Activated CD4-positive, alpha-beta T cell treated with anti-CD3 and anti-CD28 coated beads, Interleukin-2, Interleukin-6, amounts not matched to agents 100 ng/mL and 50 ng/mL, durations not matched to agents 16 hours and 8 hours (primary cell): ENCODE measurements at places on chromosomes 4 and X.

DNA sequence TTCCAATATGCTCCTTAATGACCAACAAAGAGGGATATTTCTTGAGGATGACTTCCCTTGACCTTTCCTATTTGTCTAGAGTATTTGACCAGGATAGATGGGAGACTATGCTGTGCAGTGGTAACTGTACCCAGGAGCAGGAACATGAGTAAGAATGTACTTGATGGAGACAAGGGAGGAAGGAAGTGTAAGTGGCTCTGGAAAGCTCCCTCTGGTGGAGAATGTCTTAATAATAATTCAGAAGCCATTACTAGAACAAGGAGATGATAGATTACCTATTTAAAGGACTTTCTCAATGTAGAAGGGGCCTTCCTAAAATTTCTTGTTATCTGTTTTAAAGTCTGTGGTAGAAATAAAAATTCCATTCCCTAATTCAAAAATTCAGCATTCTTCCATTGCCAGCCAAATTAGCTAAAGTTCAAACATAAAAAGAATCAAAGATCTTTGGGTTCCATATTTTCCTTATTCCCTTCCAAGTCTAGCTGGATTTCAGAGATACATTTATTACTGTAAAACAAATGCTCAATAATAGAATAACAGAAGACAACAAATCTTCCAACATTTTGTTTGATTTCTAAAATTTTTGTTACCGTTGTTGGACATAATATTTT lies 83.8 kb downstream of the GRID2 start:
- DNase-seq: peak; percentile 24

GRCh38 chr4:86243750-86244149 lies 116.1 kb downstream of the MAPK10 start:
- DNase-seq: peak; percentile 11

DNA sequence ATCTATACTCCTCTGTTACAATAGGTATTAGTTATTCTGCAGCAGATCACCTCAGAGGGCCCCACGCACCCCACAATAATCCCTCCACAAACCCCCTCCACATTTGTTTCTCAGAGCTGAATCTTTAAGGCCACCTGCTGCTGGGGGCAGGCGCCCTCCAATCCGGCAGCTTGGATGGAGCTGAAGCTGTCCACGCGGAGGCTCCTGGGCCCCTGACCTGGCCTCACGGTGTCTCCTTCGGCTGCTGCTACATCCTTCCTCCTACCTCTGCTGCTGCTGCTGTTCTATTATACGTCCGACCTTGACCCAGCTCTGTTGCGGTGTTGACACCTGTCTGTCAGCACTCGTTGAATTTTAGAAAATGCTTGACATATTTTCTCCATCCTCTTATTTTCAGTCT lies 430.2 kb upstream of the ZFP42 start:
- DNase-seq: no peak

- no peak for DNase-seq
These were observed 16.6 kb downstream of the LRPAP1 start for GRCh38 chr4:3515646-3516045.

- no peak for DNase-seq
These were observed 12.5 kb downstream of the SPARCL1 start for GRCh38 chr4:87516683-87517082.

GRCh38 chrX:7950865-7951264 lies 23.7 kb upstream of the PNPLA4 start:
- DNase-seq: no peak

- no peak for DNase-seq
These were observed 70.7 kb downstream of the SUPT20HL2 start for GRCh38 chrX:24243188-24243587.

DNA sequence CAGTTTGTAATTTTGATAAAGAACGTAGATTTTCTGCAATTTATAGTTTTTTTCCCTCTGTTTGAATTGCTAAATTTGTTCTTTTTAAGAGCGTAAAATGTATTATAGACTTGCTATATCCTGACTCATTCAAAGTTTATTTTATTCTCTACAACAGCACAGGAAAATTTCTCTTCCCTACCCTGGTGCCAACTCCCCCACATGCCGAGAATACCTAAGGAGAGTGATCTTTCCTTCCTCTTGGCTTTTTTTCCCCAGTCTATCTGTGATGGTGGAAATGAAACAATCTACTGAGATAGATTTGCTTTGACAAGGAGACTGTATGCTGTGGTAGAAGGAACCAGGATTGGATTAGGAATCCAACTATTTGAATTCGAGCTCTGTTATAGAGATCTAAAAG lies 271.6 kb downstream of the TLL1 start:
- DNase-seq: no peak

- DNase-seq: no peak
These were observed 26.7 kb upstream of the TBC1D19 start for GRCh38 chr4:26557164-26557563.

DNA sequence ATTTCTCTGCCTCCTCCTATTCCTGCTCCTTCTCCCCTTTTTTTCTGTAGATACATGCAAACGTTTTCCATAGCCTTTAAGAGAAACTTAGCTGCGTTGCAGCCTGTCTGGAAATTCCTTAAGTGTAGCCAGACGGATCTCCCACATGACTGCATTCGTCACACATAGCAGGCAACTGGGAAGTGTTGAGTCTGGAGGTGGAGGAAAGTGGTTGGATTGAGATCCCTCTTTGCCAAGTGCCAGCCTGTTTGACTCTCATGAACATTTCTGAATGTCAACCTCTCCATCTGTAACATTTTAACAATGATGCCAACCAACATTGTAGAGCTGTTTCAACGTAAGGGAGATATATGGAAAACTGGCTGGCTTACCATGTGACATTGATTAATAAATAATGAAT lies 45.1 kb upstream of the FAM9A start:
- DNase-seq: no peak

DNA sequence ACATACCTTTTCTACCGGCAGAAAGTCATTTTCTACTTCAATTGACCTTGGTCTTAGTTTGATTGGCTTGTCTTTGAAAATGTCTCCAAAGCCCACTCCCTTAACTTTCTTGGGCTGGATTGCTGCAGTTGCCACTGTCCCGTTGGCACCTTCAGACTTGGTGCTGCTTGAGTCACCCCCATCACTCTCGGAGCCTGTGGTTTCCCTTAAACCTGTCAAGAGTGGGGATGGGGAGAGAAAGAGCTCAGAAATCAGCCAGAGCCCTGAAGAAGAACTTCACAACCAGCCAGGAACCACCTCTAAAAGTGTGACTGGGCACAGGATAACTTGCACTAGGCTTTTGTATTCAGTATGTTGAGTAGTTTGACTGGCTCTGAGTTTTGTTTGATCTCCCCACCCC lies 168.5 kb upstream of the MAP3K15 start:
- DNase-seq: peak; percentile 64

GRCh38 chrX:97402333-97402732 lies 518.6 kb downstream of the RPA4 start:
- no peak for DNase-seq

DNA sequence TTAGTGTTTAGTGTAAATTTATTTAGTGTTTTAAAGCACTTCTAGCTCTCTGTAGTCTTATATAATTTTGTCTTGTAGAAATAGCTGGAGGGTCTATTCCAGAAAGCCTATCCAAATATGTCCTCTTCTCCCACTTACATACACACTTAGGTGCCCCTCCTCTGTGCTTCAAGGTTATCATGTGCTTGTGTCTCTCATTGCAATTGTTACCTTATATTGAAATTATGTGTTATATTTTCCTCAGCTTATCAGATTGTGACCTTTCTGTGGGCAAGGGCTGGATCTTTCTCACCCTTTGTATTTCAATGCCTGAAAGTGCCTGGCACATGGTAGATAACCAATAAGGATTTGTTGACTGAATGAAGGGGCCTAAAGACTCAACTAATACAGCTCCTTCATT lies 18.4 kb downstream of the WDR44 start:
- no peak for DNase-seq

DNA sequence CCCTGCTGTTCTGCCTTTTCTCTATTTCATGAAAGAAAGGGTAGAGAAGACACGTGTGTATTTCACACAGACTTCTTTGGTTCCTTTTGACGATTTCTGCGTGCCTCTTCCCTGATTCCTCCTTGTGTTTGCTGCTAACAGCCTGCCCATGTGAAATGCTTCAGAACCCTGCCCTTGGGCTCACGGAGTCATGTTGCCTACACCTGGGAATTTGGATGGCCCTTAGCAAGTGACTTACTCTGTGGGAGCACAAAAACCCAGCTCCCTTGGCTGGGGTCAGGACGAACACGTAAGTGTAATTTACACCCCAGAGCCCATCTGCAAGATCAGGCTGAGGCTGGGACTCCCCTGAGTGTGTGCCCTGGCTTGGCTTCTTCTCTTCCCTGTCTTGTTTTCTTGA lies 220.3 kb upstream of the BCOR start:
- no peak for DNase-seq

DNA sequence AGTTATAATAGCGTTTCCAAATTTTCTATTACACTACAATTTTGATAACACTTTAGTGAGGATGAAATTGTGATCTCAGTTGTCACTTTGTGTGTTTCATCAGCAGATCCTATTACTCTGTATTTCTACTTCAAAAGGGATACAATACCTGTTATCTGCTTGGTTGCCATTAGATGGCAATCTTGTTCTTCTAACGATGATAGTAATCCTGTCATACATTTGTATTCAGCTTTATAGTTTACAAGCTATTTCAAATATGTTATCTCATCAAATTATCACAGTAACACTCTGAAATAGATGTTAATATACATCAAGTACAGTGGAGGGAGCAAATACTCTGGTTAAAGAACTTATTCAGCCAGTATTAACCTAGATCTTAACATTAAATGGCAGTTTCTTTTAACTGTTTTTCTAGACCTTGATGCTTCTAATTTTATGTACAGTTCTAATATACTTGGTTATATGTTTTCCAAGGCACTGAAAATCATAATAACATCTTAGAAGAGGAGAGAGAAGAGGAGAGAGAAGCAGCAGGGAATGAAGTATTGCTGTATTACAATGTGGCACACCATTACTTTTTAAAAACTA lies 292.0 kb downstream of the CCSER1 start:
- DNase-seq: peak; percentile 37

GRCh38 chr4:153520801-153521329 lies 54.7 kb downstream of the TMEM131L start:
- DNase-seq: no peak

- no peak for DNase-seq
These were observed 162.7 kb upstream of the GALNTL6 start for GRCh38 chr4:171650543-171650942.

GRCh38 chr4:16110661-16111290 lies 27.0 kb upstream of the PROM1 start:
- DNase-seq: no peak

DNA sequence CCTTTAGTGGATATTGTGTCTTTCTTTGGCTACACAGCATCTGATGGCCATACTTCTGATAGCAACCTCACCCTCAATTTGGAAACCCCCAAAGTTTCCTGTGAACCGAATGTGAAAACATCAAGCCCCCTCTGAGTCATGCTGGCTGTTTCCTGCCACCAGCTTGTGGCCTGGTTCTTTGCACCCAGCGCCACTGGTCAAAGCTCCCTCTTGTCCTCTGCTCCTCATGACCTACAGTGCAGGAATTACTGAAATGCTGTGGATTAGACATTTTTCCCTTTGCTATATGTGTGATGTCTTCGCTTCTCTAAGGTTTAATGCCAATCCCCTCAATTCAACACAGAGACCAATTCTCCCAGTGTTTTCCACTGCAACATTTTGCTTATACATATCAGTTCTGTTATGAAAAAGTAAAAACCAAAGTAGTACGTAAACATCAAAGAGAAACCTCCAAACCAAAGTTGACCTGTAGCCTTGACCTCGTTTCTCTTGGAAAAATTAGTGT lies 224.0 kb upstream of the TENM3 start:
- peak; percentile 47 for DNase-seq

DNA sequence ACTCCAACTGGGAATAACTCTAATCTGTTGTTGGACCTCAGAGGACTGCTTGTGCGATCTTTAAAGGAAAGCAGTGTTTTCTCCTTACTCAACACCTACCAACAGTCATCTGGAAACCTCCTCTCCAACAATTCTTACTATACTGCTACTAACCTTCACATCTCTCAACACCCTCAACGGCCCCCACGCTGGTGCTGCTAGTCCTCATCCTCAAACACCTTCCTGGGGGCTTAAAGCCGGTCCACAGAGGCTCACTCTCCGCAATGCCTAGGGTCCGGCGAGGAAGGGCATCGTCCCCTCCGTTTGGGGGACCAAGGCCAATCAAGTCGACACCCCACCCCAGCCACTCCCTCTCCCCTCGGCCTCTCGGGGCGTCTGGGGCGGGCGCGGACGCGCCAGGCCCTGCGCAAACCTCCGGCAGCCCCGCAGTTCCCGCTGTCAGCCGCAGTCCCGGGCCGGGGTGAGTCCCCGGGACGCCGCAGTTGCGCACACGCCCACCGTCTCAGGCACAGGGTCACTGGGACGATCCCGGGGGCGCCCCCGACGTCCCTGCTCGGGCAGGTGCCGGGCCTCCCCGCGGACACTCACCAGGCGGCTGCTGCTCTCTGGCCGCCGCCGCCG lies 418 bp downstream of the TAB3 start:
- peak; percentile 40 for DNase-seq
